GM13976 (cell line): ENCODE measurements at places on chromosomes 5 and 9.

- peak; percentile 94 for DNase-seq
Observed at GRCh38 chr9:35812025-35812602, at the start of gene SPAG8. Gene SPAG8 (minus strand): TSS chr9:35812262. CDS start chr9:35812147, 115 bp downstream.

GRCh38 chr9:117359910-117360309 lies 54.9 kb downstream of the ASTN2 start:
- DNase-seq = no peak

GRCh38 chr9:136077491-136077890 lies 17.6 kb downstream of the NACC2 start:
- DNase-seq = no peak

GRCh38 chr5:160367885-160368284 lies 2.5 kb downstream of the C1QTNF2 start:
- no peak for DNase-seq

GRCh38 chr9:15576350-15577050 lies 23.7 kb downstream of the CCDC171 start:
- DNase-seq = no peak

DNA sequence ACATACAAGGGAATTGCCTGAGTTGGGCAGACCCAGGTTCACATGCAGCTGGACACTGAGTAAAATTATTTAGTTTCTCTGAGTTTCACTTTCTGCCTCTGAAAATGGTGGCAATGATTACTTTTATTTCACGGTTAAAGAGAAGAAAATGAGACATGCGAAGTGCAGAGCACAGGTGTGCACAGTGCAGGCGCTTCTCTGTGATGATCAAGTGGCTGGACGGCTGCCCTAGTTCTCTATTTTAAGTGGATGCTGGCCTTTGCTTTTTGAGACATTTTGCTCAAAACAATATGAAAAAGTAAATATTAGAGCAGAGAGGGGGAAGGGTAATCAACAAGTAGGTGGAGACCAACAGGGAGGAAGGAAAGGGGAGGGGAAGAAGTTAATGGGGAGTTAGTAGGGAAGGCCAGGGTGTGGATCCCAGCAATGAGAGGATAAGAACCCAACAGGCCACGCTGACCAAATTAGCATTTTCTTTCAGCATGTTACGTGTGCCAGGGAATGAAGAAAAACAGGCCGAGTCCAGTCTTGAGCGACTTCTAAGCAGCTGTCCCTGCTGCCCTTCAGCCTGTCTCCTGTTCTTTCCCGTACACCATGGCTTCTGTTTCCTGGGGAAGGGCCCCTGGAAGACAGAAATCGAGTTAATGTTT lies 16.1 kb downstream of the SNX18 start:
- DNase-seq = no peak

DNA sequence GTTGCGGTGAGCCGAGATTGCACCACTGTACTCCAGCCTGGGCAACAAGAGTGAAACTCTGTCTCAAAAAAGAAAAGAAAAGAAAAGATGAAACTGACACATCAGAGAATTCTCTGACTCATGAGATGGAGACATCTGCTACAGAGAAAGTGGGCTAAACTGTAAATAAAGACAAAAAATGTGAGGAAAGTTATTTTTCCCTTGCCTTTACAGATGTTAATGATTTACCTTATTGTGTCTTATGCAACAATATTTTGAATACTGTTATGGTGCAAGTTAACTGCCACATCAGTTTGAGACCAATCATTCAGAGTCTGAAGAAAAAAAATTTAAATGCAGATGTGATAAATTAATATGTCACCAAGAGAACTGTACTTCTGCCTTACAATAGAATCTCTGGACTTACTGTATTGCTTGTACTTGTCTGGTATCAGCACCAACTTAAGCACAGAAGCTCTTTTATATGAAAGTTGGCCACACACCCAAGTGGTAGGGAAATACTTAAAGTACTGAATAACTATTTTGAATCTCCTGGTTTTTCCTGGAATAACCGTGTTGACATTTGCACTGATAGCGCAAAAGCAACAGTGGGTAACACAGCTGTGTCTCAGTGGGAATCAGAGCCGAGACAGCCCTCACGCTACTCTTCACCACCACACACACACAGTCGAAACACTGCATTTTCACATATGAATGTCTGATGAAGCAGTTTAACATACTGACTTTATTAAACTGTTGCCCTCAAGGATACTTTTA lies 169.9 kb downstream of the FANCC start:
- no peak for DNase-seq

GRCh38 chr9:98702835-98703380 lies 5.8 kb downstream of the GABBR2 start:
- no peak for DNase-seq

DNA sequence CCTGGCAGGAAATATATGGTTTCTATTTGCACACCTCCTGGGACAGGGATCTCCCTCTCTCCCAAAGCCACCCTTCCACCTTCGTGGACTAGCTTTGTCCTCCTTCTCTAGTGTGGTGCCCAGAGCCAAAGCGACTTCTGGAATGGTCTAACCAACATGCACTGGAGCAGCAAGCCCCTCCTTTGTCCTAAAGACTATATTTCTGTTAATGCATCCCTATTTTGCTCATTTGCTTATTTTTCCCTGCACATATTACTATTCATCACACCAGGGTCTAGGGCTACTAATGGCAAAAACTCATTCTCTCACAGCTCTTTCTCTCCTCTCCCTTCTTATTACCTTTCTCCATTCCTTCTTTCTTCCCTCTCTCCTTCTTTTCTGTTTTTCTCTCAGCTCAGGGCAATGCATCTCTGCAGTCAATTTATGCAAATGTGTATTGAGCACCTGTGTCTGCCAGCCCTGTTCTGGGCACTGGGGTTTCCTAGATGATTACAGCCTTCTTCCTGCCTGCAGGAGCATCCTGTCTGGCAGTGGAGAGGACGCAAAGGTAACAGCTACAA lies 2.8 kb upstream of the NEURL1B start:
- no peak for DNase-seq
